ENCODE measurements at places on chromosomes 12 and 14. TPM values are rescaled to one million over a fixed set of nuclear protein-coding genes. Genes with fewer than 3 reads are reported as not detected.

DNA sequence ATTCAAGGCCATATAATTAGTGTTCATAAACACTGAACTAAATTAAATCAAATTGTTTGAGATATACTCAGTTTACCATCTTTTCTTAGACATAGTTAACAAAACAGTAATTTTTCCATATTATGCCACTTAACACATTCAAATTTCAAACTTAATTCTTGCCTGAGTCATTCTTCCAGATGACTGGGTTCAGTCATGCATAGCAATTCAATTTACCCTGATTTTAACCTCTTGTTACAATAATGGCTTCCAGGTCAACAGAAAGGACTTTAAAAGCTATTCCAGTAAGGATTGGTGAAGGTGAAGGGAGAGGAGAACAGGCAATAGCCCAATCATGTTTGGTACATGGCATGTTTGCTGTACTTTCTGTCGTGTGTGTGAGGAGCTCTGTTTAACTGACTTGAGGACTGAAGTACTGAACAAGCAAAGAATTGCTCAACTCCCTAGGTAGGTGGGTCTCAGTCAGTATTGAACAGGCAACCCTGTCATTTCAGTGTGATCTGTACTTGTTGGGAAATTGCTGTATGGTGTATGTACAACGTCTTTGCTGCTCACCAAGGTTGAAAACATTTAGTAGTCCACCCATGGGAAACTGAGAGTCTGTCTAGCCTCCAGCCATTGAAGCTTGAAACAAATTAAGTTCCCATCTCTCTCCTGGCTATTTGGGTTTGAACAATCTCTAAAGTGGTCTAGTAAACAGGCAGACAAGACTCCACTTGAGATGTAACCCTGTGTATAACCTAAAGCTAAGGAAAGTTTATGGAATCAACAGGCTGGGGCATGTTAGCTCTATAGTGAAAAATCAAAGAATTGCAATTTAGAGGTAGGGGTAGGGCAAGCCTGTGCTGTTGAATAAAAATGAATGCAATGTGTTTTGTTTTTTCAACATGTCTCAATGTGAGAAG, 327.2 kb downstream of the BTG1 start:
- H3K4me3 ChIP-seq = no peak overlapping the region
- no peaks in the 10 kb centered on the region for H3K36me3 ChIP-seq
- H3K4me1 ChIP-seq = peaks cover 10% of the 10 kb centered on the region

GRCh38 chr14:56379956-56380355, 199.6 kb upstream of the TMEM260 start:
- DNase-seq = peak; percentile 38
- peaks cover 10% of the 10 kb centered on the region for H3K4me1 ChIP-seq
- no peaks in the 10 kb centered on the region for H3K36me3 ChIP-seq

The ARHGAP9 gene
- 2.5 TPM for total RNA-seq

GRCh38 chr14:61536661-61537562, 158.4 kb upstream of the HIF1A start:
- H3K4me3 ChIP-seq = no peak overlapping the region
- H3K36me3 ChIP-seq = no peaks in the 10 kb centered on the region
- no peaks in the 10 kb centered on the region for H3K27me3 ChIP-seq
- peak overlapping the region; percentile 30 for H3K27ac ChIP-seq
- no peak for DNase-seq

The TMTC2 gene
- 1.7 TPM for total RNA-seq

DNA sequence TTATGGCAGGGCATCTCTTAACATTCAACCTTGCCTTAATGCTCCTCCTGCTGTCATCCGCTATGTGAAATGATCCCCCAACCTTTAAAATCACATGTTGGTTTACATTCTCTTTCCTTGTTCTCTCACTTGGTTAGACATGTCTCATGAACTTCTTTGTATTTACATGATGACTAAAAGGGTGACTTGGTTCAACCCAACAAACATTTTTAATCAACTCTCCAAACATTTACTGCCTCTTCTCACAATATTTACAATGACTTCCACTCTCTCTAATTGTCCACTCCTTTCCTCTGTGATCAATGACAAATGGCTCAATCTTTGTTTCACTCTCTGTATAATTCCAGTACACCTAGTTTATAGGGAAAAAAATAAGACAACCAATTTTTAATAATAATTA, 506.1 kb downstream of the NELL2 start:
- H3K36me3 ChIP-seq = no peaks in the 10 kb centered on the region
- H3K27me3 ChIP-seq = no peaks in the 10 kb centered on the region
- H3K27ac ChIP-seq = no peak overlapping the region

- no peaks in the 10 kb centered on the region for H3K4me1 ChIP-seq
- H3K27ac ChIP-seq = no peak overlapping the region
- no peak overlapping the region for H3K4me3 ChIP-seq
- DNase-seq = no peak
- H3K36me3 ChIP-seq = no peaks in the 10 kb centered on the region
These were observed 9.6 kb downstream of the PLXNC1 start for GRCh38 chr12:94157981-94158411.

The SALL2 gene
- 34.5 TPM for total RNA-seq

- DNase-seq = no peak
- H3K4me1 ChIP-seq = no peaks in the 10 kb centered on the region
- no peaks in the 10 kb centered on the region for H3K27me3 ChIP-seq
- H3K36me3 ChIP-seq = no peaks in the 10 kb centered on the region
- H3K4me3 ChIP-seq = no peak overlapping the region
- H3K27ac ChIP-seq = no peak overlapping the region
These were observed 170.1 kb upstream of the GRIP1 start for GRCh38 chr12:66848967-66849366.

- no peak overlapping the region for H3K27ac ChIP-seq
- H3K27me3 ChIP-seq = peaks cover 20% of the 10 kb centered on the region
- H3K36me3 ChIP-seq = no peaks in the 10 kb centered on the region
- H3K4me3 ChIP-seq = no peak overlapping the region
These were observed 51.9 kb upstream of the TBX3 start for GRCh38 chr12:114735680-114736374.

The GDF11 gene
- total RNA-seq = 25.3 TPM

DNA sequence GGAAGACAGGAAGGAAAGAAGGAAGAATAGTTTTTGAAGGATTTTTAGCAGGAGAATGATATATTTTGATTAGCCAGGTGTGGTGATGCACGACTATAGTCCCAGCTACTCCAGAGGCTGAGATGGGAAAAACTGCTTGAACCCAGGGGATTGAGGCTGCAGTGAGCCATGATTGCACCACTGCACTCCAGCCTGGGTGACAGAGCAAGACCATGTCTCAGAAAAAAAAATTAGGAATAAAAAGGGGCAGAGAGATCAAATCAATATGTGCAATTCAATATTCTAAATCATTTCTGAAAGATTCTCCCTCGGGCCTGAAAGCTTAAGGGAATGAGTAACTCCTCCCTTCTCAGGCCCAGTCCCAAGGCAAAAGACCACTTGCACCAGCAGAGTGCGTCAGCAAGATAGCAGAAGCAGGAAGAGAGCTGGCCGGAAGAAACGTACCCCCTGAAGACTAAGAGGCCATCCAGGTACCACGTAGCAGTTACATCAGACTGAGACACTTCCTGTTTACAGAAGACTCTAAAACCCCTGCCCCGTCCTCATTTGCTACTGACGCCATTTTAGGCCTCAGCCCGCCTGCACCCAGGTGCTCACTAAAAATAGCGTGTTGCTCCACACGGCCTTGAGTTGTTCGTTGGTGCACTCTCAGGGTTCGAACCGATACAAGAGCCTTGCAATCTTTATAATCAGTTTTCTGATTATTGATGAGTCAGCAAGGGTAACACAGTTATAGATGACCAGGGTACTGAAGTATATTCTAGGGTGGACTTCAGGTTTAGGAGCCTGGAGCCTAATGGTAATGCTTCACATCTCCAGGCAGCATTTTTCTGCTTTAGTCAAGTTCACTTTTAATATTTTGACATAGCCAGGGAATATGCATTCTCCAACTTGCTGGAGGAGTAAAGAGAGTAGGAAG, 57.7 kb upstream of the CSRP2 start:
- no peak overlapping the region for H3K4me3 ChIP-seq
- H3K4me1 ChIP-seq = no peaks in the 10 kb centered on the region
- no peaks in the 10 kb centered on the region for H3K36me3 ChIP-seq
- no peaks in the 10 kb centered on the region for H3K27me3 ChIP-seq
- H3K27ac ChIP-seq = no peak overlapping the region

DNA sequence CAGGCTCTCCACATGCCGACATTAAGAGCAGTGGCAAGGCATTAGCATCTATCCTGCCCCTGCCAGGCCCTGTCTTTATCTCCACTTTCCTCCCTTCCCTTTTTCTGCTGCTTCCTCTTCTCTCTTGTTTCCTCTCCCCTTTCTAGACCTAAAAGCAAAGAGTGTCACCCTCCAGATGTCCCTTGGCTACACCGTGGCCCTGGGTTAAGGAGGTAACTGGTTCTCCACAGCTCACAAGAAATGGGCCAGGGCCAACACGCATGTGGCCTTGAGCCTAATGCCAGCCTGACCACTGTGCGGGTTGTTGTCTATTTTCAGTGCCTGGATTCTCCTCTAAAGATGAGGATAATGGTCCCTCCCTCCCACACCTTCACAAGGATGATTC, 41.7 kb upstream of the DDX11 start:
- no peak for DNase-seq
- no peaks in the 10 kb centered on the region for H3K36me3 ChIP-seq
- H3K27me3 ChIP-seq = peaks cover 8% of the 10 kb centered on the region
- no peak overlapping the region for H3K4me3 ChIP-seq

GRCh38 chr12:103698752-103699560, 111.9 kb downstream of the STAB2 start:
- no peak overlapping the region for H3K27ac ChIP-seq
- H3K27me3 ChIP-seq = peaks cover 12% of the 10 kb centered on the region
- no peak overlapping the region for H3K4me3 ChIP-seq
- H3K36me3 ChIP-seq = no peaks in the 10 kb centered on the region
- DNase-seq = peak; percentile 11

The TAS2R50 gene
- 0.60 TPM for total RNA-seq

DNA sequence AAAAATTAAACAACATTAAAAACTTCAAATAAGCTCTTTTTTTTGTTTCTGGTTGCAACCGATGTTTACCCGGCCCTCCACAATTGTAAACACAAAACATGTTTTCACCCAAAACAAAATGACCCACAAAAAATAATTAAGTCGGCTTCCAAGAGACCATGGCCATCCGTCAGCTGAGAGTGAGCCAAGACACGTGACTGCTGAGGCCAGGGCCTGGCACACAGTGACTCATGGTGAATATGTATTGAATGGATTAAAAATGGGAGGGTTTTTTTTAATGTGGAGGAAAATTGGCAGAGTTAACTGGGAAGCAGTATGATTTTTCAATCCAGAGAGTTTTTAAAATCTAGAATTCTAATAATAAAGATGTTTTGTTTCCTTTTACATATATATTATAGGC, 13.8 kb upstream of the CPNE8 start:
- DNase-seq = peak; percentile 9
- H3K27me3 ChIP-seq = no peaks in the 10 kb centered on the region
- no peak overlapping the region for H3K27ac ChIP-seq
- no peaks in the 10 kb centered on the region for H3K4me1 ChIP-seq

Measured in astrocyte (in vitro differentiated cells and primary cell).